ENCODE measurements at places on chromosomes 6 and 20.

GRCh38 chr6:151136141-151136755 is 103.5 kb upstream of the AKAP12 start:
- no peak for DNase-seq

DNA sequence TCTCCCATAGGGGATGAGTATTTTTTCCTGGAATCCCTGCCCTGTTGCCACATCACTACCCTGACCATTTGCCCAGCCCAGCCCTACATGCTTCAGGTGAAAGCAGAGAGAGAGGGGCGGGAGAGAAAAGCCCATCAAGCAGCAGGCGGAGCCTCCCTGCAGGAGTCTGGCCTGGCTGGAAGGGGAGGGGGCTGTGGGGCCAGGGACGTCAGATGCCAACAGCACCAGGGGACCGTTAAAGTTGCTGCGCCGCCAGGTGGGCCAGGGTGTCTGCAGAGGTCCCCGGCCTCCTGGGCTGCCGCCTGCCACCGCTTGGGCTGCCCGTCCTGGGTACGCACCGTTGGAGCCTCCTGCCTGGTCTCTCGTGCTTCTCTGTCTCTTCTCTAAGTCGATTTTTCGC is 757 bp upstream of the R3HDML start:
- DNase-seq: peak; percentile 55

GRCh38 chr6:84772428-84773132 is 8.2 kb upstream of the TBX18 start:
- DNase-seq: peak; percentile 24

GRCh38 chr6:150332939-150333584 is 35.8 kb upstream of the IYD start:
- DNase-seq: no peak

GRCh38 chr20:15162079-15162647 is 824.8 kb upstream of the FLRT3 start:
- DNase-seq: no peak

- peak; percentile 67 for DNase-seq
Observed at GRCh38 chr20:16803965-16804792, 56.0 kb downstream of the OTOR start.

- no peak for DNase-seq
Observed at GRCh38 chr6:71977884-71978283, 91.5 kb downstream of the RIMS1 start.

DNA sequence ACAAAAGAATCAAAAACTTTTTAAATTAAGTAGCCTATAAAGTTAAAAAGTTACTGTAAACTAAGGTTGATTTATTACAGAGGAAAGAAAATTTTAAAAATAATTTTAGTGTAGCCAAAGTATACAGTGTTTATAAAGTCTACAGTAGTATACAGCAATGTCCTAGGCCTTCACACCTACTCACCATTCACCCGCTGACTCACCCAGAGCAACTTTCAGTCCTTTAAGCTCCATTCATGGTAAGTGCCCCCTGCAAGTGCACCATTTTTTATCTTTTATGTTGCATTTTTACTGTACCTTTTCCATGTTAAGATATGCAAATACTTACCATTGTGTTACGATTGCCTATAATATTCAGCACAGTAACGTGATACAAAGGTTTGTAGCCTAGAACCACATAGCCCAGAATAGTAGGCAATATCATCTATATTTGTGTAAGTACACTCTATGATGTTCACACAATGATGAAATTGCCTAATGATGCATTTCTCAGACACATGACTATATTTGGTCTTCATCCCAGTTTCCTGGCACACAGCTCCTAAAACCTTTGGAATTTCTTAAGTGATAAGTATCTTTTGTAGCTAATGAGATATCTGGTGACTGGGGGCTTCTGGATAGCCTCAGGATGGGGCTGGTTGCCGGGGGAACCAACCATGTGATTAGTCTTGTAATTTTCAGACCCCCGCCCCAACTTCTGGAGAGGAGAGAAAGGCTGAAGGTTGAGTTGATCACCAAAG is 111.0 kb downstream of the MRPL14 start:
- no peak for DNase-seq

- peak; percentile 91 for DNase-seq
Observed at GRCh38 chr20:39112178-39112743, 150.1 kb downstream of the DHX35 start.

DNA sequence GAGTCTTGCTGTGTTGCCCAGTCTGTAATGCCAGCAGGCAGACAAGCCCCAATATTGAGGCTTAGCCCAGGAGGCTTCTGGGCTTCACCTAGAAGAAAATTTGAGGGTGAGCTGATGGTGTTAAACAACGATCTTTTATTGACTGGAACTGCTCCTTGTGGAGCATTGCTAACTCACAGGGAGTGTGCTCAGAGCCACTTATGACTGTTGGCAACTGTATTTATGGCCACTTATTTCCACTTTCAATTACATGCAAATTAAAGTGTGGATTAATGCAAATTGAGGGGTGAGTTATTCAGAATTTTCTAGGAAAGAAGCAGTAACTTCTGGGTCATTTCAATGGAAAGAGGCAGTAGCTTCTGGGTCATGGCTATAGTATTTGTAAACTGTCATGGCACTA is 317.2 kb upstream of the FKBP1C start:
- no peak for DNase-seq

DNA sequence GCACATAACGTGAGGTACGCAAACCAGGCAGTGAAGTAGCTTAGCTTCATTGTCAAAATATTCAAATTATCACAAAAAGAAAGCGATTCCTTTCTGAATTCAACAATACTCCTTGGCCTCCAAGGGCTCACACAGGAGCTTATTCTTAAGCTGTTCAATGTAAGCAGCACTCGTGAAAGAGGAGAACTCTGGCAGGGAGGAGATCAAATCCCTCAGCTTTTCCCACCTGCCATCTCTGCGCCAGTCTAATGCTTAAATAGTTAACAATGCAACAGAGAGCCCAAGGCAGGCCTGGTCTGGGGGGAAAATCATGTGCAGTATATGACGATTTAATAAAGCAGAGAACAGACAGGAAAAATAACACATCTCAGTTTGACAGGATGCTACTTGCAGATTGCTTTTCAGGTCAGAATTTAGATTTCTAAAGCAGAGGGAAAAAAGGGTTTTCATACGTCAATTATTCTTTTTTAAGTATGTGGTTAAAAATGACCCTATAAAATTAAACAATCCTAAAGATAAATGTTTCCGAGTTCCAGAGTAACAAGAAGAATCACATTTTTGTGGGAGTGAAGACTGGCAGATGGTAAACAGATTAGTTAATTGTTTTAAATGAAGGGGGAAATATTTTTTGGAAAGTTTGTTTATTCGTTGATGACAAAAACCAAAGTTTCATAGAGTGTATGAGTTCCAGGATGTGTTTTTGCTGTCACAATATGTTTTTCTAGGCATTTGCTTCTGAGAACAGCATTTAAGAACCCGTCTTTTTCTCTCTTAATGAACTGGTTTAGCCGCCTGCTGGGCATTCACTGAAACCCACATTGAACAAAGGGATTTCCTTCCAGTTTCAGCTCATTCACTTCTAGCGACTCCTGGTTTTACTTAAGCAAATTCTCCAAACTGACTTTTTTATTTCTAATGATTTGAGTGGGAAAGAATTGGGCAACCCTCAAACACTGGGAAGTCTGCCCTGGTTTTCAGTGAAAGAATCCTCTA is 45.9 kb downstream of the PLAGL1 start:
- DNase-seq: no peak

DNA sequence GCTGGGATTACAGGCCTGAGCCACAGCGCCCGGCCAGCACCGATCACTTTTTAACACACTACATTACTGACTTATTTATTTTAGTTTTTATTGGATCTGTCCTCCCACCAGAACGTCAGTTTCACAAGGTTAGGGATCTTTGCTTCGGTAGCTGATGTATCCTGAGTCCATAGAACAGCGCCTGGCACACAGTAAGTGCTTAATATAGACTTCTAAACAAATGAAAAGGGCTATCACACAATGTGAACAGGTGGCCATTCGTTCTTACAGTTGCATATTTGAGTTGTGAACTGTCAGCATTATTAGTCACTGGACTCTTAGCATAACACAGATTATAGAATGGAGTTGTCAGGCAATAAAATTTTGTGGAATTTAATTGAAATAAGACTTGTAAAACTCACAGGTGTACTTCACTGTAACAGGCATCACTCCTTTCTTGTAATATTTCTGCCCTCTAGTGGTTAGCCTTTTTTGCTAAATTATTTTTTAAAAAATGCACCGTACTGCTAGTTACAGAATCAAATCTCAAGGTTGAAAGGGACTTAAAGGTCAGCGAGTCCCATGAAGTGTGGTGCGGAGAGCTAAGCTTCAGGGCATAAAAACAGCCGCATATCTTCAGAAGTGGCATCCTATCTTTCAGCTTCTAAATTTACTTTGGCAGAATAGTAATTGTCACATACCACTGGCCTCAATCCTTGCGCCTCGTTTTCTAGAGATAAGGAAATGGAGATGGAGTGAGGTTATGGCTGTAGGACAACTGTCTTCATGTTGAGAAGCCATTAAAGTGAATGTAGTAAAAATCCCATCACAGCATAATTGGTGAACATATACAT is 3.4 kb upstream of the TBC1D7 start:
- peak; percentile 27 for DNase-seq

- DNase-seq: no peak
Observed at GRCh38 chr6:106702451-106703110, 73.2 kb downstream of the QRSL1 start.

DNA sequence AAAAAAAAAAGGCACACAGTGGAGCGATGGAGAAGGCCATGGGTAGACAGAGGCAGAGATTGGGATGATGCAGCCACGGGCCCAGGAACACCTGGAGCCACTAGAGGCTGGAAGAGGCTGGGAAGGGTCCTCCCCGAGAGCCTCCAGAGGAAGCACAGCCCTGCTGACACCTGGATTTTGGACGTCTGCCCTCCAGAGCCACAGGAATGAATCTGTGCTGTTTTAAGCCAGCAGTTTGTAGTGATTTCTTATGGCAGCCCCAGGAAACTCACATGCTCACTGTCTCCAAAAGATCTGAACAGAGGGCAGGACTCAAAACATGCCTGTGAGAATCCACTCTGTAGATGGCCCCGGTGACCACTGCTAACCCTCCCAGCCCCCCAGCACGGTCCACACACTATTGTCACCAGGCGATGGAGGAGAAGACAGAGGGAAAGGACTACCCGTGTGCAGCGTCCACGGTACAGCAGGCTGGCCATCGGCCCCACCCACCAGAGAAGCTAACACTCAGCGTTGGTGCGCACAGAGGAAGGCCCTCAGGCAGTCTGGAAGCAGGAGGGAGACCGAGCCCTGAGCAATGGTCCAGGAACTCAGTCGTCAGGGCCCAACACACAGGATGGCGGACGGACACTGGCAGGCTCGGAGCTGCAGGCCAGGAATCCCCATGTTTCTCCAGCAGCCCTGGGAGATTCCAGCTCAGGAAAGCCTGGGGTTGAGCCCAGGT is 99.7 kb downstream of the BMP7 start:
- DNase-seq: no peak

GRCh38 chr6:13579911-13580310 is 5.5 kb downstream of the SIRT5 start:
- no peak for DNase-seq

- peak; percentile 77 for DNase-seq
Observed at GRCh38 chr6:107657755-107658461, 166.2 kb downstream of the SCML4 start.

- no peak for DNase-seq
Observed at GRCh38 chr20:21397341-21398108, at the start of gene NKX2-4. NKX2-4 (minus strand) TSS chr20:21397526; CDS start chr20:21397399, 127 bp downstream.

DNA sequence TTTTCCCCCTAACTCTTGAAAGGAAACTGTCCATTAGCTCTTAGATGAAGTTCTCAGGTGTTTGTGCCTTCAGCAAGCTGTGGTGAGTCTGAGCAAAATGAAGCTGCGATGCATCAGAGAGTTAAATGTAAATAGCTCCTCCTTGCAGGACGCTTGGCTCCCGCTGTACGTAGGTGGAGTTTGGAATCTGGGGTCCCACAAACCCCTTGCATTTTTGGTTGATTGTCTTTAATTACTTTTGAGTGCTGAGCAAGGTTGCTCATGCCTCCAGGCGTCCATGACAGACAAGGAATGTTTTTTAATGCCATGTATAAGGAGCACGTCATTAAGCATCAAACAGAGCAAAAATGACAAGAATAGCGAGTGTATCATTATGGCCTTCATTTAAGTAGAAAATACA is 300.5 kb downstream of the TFAP2C start:
- no peak for DNase-seq

GRCh38 chr6:167706313-167707109 is 120.2 kb upstream of the AFDN start:
- DNase-seq: no peak

DNA sequence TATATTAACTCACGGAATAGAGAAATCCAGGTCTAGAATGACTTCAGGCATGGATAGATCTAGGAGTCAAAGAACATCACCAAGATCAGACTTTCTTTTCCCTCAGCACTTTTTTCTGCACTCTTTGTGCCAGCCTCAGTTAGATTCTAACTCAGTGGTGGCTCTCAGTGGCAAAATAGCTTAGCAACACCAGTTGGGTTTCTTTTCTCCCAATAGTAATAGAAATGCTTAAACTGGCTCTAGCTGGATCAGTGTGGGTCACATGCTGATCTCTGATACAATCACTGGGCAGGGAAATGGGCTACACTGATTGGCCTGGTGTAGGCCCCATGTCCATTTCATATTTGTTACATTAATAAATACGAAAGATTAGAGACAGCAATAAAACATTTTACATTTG is 44.2 kb upstream of the ARFGEF2 start:
- no peak for DNase-seq

DNA sequence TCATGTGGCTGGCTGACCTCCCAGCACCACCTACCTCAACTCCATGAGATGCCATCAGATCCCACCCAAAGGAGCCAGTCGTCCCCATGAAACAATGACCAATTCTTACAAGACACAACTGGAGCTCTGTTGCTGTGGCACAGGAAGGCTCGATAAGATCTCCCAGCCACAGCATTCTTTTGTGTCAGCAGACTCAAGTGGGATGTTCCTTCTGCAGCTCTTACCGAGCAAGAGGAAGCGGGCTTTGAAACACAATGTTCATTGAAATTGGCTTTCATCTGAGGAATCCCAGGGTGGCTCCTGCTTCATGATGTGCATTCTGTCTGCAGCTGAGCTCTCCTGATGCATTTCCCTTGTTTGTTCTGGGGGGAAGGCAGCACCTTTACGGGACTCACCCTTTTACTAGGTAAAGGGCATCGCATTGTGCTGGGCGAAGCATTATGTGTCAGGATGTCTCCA is 222.0 kb upstream of the SGK1 start:
- no peak for DNase-seq

- no peak for DNase-seq
Observed at GRCh38 chr6:131967948-131968347, 16.8 kb upstream of the CCN2 start.

GRCh38 chr20:63636752-63637628 is 10.1 kb upstream of the GMEB2 start:
- no peak for DNase-seq

GRCh38 chr20:2341336-2341735 is 39.4 kb upstream of the TGM6 start:
- DNase-seq: no peak

GRCh38 chr20:17822039-17822438 is 122.3 kb downstream of the BANF2 start:
- no peak for DNase-seq

GRCh38 chr6:4603291-4603690 is 172.9 kb upstream of the CDYL start:
- no peak for DNase-seq

Data from SK-N-SH (cell line).